ENCODE measurements at places on chromosomes 5 and 9. TPM values are rescaled to one million over a fixed set of nuclear protein-coding genes. Genes with fewer than 3 reads are reported as not detected.

DNA sequence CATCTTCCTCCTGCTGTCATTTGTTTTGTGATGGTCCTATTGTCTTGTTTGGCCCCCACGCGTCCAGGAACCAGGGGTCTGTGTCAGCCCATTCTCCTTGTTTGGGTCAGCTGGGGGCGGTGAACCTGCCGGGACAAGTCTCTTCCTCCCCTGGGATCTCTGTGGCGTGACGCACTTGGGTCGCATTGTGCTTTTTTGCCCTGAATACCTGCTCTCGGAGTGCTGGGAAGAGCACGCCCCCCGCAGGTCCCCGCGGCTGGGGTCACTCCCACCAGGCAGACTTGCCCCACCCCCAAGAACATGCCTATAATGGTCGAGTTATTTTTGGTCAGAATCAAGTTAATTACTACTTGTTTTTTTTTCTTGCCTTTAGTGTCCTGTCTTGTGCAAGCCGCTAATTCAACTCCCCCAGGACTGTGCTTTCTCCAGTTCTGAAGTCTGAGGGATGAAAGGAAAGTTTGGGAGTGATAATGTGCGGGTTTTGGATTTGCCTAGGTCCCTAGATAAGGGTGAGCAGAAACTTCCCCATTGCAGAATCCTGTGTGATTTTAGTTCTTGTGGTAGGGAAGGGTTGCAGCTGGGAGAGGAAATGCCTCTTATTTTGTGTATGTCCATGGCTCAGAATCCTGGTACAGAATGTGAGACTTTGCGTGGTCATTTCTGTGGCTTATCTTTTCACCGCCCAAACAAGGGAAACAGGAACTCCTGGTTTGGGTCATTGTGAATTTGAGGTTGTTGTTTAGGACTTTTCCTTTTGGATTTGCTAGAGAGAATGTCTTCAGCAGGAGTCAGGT lies 789 bp downstream of the ACER2 start:
- peaks cover 6% of the 10 kb centered on the region for H3K4me1 ChIP-seq
- no peaks in the 10 kb centered on the region for H3K36me3 ChIP-seq
- peak; percentile 50 for DNase-seq
- peak overlapping the region; percentile 82 for H3K4me3 ChIP-seq
- H3K27me3 ChIP-seq = no peaks in the 10 kb centered on the region

DNA sequence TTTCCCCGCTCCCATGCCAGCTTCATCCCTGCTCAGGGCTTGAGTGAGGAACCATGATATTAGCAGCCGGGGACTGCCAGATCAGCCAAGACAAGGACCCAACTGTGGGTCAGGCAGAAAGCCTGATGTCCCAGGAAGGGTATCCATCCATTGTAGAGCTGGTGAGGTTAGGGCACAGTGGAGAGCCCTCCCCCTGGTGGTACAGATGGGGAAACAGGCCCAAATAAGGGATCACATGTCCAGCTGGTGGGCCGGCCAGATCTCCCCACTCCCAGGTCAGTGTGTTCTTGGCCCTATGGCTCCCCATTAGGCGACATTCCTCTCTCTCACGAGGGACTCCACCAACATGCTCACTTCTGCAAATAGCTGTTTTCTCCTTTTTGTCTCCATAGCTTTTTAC lies 9.0 kb downstream of the CDX1 start:
- H3K27ac ChIP-seq = no peak overlapping the region
- no peak overlapping the region for H3K4me3 ChIP-seq
- H3K4me1 ChIP-seq = peaks cover under 1% of the 10 kb centered on the region
- no peak for DNase-seq
- H3K36me3 ChIP-seq = no peaks in the 10 kb centered on the region

DNA sequence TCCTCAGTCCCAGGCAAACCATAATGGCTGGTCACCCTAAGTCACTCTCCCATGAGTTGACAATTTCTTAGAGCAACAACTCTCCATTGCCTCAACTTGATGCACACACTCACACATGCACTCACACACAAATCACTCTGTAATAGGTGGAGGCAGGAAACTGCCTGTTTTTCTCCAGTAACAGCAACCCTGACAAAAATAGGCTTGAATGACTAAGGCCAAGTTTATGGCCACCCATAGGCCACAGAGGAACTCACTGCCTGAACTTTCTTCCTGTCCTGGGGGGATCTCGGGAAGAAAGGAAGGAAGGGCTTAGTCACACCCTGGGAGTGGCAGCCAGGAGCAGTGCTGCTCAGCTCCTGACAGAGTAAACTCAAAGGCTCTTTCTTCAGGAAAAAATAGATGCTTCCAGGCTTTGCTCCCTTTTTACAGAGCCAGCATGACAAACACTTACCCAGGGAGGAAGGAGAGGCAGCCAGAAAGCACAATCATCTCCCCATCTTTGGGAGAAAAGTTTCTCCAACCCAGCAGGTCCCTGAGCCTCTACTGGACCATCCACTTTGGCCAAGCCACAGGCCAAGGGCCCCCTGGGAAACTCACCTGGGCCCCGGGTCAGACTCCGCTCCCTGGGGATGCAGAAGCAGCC lies 368 bp downstream of the SH3TC2 start:
- H3K36me3 ChIP-seq = no peaks in the 10 kb centered on the region
- H3K27ac ChIP-seq = no peak overlapping the region
- no peaks in the 10 kb centered on the region for H3K27me3 ChIP-seq
- no peak overlapping the region for H3K4me3 ChIP-seq

GRCh38 chr9:76302947-76303550 lies 91.2 kb downstream of the RFK start:
- H3K4me1 ChIP-seq = no peaks in the 10 kb centered on the region
- no peak overlapping the region for H3K27ac ChIP-seq
- no peak overlapping the region for H3K4me3 ChIP-seq
- H3K36me3 ChIP-seq = no peaks in the 10 kb centered on the region
- DNase-seq = no peak

DNA sequence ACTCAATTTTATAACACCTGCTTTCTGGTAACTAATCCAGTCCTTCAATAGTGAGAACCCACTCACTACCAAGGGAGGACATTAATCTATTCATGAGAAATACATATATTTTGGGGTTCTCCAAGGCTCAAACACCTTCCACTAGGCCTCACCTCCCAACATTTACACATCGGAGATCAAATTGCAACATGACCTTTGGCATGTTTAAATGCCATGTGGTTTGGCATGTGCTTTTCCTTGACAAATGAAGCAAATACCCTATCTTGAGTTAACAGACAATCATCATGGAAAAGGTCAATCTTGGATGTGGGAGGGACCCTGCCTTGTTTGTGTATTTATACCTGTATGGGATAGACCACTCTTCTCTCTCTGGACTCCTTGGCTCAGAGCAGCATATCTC lies 21.9 kb upstream of the SPINK14 start:
- no peaks in the 10 kb centered on the region for H3K4me1 ChIP-seq
- H3K27me3 ChIP-seq = no peaks in the 10 kb centered on the region
- no peak for DNase-seq

GRCh38 chr5:92594031-92594430 lies 987.0 kb downstream of the NR2F1-AS1 start:
- no peak overlapping the region for H3K27ac ChIP-seq
- no peaks in the 10 kb centered on the region for H3K36me3 ChIP-seq
- DNase-seq = no peak
- H3K4me3 ChIP-seq = no peak overlapping the region

GRCh38 chr9:130971294-130971849 lies 32.3 kb upstream of the FIBCD1 start:
- no peaks in the 10 kb centered on the region for H3K36me3 ChIP-seq
- H3K4me1 ChIP-seq = no peaks in the 10 kb centered on the region
- no peak overlapping the region for H3K4me3 ChIP-seq
- H3K27me3 ChIP-seq = peaks cover 10% of the 10 kb centered on the region
- DNase-seq = no peak
- H3K27ac ChIP-seq = no peak overlapping the region

DNA sequence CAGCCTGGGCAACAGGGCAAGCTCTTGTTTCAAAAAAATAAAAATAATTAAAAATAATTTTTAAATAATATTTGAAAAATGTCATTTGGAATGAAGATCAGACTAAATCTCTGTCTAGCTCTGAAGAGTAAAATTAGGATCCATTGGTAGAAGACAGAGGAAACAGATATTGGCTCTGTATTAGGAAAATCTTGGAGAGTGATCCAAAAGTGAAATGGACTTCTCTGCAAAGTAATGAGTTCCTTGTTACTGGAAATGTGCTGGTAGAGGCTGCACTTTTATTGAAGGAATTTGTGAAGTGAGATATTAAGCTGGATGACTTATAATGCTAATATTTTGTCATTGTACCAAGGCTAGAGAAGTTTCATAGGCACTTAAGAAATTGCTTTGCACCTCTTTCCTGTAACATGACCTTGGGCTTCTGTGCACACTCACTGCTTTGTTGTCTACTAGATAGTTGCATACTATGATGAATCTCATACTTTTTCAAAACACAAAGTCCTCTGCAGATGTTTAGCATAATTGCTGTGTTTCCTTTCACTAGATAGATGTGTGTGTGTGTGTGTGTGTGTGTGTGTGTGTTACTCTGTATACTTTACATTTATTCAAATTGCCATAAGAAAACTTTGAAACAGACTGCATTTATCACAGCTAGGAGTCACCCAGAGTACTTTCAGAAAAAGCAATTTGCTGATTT lies 13.1 kb downstream of the THBS4 start:
- no peak overlapping the region for H3K4me3 ChIP-seq
- no peaks in the 10 kb centered on the region for H3K36me3 ChIP-seq
- DNase-seq = no peak
- no peaks in the 10 kb centered on the region for H3K4me1 ChIP-seq
- H3K27me3 ChIP-seq = peaks cover 1% of the 10 kb centered on the region
- H3K27ac ChIP-seq = no peak overlapping the region

- peaks cover 15% of the 10 kb centered on the region for H3K4me1 ChIP-seq
- no peaks in the 10 kb centered on the region for H3K27me3 ChIP-seq
- no peak overlapping the region for H3K4me3 ChIP-seq
- H3K27ac ChIP-seq = no peak overlapping the region
- H3K36me3 ChIP-seq = no peaks in the 10 kb centered on the region
Measured at GRCh38 chr9:100354121-100354800, 1.5 kb upstream of the TEX10 start.

GRCh38 chr5:73818357-73818756 lies 192.4 kb downstream of the ARHGEF28 start:
- no peak overlapping the region for H3K4me3 ChIP-seq
- H3K27ac ChIP-seq = no peak overlapping the region
- H3K36me3 ChIP-seq = no peaks in the 10 kb centered on the region

- H3K36me3 ChIP-seq = no peaks in the 10 kb centered on the region
- no peak overlapping the region for H3K27ac ChIP-seq
- H3K4me3 ChIP-seq = no peak overlapping the region
- peaks cover 8% of the 10 kb centered on the region for H3K4me1 ChIP-seq
Measured at GRCh38 chr5:43141211-43141610, 20.5 kb downstream of the ZNF131 start.

- DNase-seq = no peak
- H3K27me3 ChIP-seq = peaks cover under 1% of the 10 kb centered on the region
- H3K36me3 ChIP-seq = no peaks in the 10 kb centered on the region
- no peak overlapping the region for H3K27ac ChIP-seq
Measured at GRCh38 chr5:55101556-55102276, 730 bp upstream of the GZMA start.

- no peaks in the 10 kb centered on the region for H3K27me3 ChIP-seq
- peaks cover 15% of the 10 kb centered on the region for H3K4me1 ChIP-seq
- peak overlapping the region; percentile 38 for H3K27ac ChIP-seq
- peak; percentile 69 for DNase-seq
Measured at GRCh38 chr5:56415356-56415765, 182.2 kb upstream of the ANKRD55 start.

GRCh38 chr9:123983047-123983446 lies 28.5 kb upstream of the LHX2 start:
- no peaks in the 10 kb centered on the region for H3K36me3 ChIP-seq
- no peaks in the 10 kb centered on the region for H3K4me1 ChIP-seq
- H3K27ac ChIP-seq = no peak overlapping the region
- H3K27me3 ChIP-seq = peaks cover 9% of the 10 kb centered on the region
- no peak for DNase-seq

GRCh38 chr5:34686762-34687268 lies 30.7 kb downstream of the RAI14 start:
- H3K27me3 ChIP-seq = no peaks in the 10 kb centered on the region
- H3K4me1 ChIP-seq = no peaks in the 10 kb centered on the region
- H3K4me3 ChIP-seq = peak overlapping the region; percentile 17
- H3K36me3 ChIP-seq = no peaks in the 10 kb centered on the region
- peak overlapping the region; percentile 41 for H3K27ac ChIP-seq

DNA sequence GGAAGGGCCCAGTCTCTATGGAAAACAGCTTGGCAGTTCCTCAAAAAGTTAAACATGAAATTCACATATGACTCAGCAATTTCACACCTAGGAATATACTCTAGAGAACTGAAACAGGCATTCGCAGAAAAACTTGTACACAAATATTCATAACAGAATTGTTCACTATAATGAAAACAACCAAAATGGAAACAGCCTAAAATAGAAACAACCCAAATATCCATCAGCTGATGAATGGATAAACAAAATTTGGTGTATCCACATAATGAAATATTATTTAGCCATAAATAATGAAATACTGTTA lies 4.8 kb upstream of the GPR150 start:
- H3K27ac ChIP-seq = no peak overlapping the region
- H3K4me1 ChIP-seq = peaks cover 4% of the 10 kb centered on the region

DNA sequence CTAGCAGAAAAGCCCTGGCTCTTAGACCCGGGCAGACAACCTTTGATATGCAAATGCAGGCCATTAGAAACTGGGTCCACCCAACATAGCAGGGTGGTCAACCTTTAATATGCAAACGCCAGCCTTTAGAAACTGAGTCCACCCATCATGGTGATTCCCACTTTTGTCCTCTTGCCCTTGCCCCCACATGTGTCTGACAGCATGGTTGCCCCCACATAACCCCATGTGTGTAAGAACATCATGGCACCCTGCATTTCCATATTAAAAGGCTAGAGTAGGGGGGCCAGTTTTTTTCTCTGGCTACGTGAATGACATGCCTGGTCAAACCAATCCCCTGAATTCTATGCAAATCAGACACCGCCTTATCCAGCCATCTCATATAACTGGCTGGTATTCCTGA lies 273.2 kb upstream of the PRDM9 start:
- DNase-seq = no peak
- H3K27me3 ChIP-seq = no peaks in the 10 kb centered on the region
- H3K36me3 ChIP-seq = no peaks in the 10 kb centered on the region
- no peak overlapping the region for H3K27ac ChIP-seq
- no peak overlapping the region for H3K4me3 ChIP-seq
- no peaks in the 10 kb centered on the region for H3K4me1 ChIP-seq

DNA sequence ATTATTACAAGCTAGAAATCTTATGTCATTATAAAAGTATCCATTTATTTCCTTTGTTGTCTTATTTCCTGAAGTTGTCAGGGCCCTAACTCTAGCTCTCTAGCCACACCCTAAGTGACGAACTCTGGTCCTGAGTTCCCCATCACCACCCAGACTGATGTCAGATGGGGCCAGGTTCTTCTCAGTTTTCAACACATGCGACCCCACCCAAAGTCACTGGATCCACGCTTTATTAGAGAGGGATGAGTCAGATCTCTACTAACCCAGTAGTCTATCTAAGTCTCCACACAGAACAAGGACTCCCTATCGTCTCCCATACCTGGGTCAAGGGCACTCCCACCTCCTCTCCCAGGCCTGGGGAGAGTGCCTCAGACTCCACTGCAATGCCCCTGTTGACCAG lies 6.8 kb upstream of the FEM1C start:
- no peak overlapping the region for H3K27ac ChIP-seq
- H3K4me1 ChIP-seq = no peaks in the 10 kb centered on the region
- H3K27me3 ChIP-seq = no peaks in the 10 kb centered on the region
- no peak overlapping the region for H3K4me3 ChIP-seq
- DNase-seq = no peak

The TMEM245 gene
- 161 TPM for total RNA-seq

The ADAMTSL1 gene
- 29.4 TPM for total RNA-seq

The RAB3C gene
- total RNA-seq = 1.3 TPM

The OR1Q1 gene
- not detected for total RNA-seq

The PTCH1 gene
- total RNA-seq = 6.5 TPM

The TMEM215 gene
- total RNA-seq = not detected

The EPB41L4A gene
- total RNA-seq = 10.8 TPM

The SPINK13 gene
- 2.3 TPM for total RNA-seq

Measured in adrenal gland (tissue), 19 donors.